ENCODE measurements at places on chromosomes 4 and X. TPM values are rescaled to one million over a fixed set of nuclear protein-coding genes. Genes with fewer than 3 reads are reported as not detected.

Gene TSPYL2
- 333 TPM for total RNA-seq

- no peak for DNase-seq
These were observed 277.5 kb downstream of the FBXW7 start for GRCh38 chr4:152258391-152258790.

- DNase-seq, result no peak
These were observed 14.0 kb upstream of the CDKN2AIP start for GRCh38 chr4:183430317-183430993.

GRCh38 chrX:23904096-23904495 is 3.6 kb downstream of the APOO start:
- DNase-seq, result no peak

DNA sequence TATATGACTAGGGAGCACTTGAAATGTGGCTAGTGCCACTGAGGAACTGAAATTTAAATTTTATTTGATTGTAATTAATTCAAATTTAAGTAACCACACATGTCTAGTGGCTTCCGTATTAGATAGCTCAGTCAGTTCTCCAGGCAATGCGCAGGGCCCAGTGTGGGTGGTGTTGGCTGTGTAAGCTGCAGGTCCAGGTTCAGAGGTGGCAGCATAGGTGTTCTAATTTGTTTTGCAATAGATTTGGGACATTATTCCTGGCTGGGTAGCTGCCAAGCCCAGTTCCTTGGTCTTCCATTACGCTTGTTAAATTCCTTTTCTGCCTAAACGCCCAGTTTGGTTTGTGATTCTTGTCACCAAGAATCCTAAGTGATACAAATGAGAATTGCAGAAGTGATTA is 79.5 kb downstream of the FAM184B start:
- no peak for DNase-seq

Gene MID1
- total RNA-seq, result not detected

- no peak for DNase-seq
These were observed 355.0 kb downstream of the PPP1R2C start for GRCh38 chrX:42422961-42423360.

Gene TRAPPC2
- total RNA-seq, result 31.3 TPM
